ENCODE measurements at places on chromosomes 7 and 10. TPM values are rescaled to one million over a fixed set of nuclear protein-coding genes. Genes with fewer than 3 reads are reported as not detected.

The HOXA11 gene
- not detected for total RNA-seq

The SLC39A12 gene
- total RNA-seq: not detected

The HECW1 gene
- total RNA-seq: not detected

The SPDYE1 gene
- 0.18 TPM for total RNA-seq

The PON1 gene
- total RNA-seq: not detected

The FOXP2 gene
- not detected for total RNA-seq

The CUBN gene
- 5.1 TPM for total RNA-seq

The SPRN gene
- not detected for total RNA-seq

The NPFFR1 gene
- not detected for total RNA-seq

The INHBA gene
- total RNA-seq: not detected

The TUBB8 gene
- not detected for total RNA-seq

The TCAF2 gene
- total RNA-seq: 8.7 TPM

The ANTXRL gene
- not detected for total RNA-seq
